Activated CD4-positive, alpha-beta T cell treated with anti-CD3 and anti-CD28 coated beads for 24 hours (primary cell): ENCODE measurements at places on chromosomes 2 and 18.

DNA sequence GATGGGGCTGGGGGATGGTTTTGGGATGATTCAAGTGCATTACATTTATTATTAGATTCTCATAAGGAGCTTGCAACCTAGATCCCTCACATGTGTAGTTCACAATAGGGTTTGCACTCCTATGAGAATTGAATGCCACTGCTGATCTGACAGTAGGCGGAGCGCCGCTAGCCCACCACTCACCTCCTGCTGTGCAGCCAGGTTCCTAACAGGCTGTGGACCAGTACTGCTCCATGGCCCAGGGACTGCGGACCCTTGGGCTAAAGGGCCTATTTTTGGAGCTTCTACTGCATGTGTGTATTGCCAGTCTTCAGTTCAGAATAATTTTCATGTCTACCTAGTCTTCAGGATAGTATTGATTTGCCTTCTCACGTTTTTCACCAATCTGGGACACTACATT is 165.3 kb upstream of the TWIST2 start:
- DNase-seq: no peak

DNA sequence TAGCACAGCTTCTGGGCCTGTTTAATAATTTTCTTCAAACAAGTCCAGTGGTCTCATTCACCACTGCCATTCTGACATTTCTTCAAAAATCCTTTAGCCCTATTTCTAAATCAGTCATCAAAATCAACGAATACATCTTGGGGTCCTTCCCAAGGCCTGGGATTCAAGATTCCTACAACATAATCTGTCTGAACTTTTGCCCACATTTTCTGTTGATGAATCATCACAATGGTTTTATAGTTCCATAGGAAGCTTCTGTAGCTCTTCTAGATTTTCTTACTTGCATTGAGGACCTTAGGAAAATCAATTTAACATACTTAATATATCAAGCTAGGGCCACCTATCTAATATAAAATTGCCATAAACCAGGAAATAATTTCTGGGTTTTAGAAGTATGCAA is 811.8 kb upstream of the ACVR2A start:
- no peak for DNase-seq

DNA sequence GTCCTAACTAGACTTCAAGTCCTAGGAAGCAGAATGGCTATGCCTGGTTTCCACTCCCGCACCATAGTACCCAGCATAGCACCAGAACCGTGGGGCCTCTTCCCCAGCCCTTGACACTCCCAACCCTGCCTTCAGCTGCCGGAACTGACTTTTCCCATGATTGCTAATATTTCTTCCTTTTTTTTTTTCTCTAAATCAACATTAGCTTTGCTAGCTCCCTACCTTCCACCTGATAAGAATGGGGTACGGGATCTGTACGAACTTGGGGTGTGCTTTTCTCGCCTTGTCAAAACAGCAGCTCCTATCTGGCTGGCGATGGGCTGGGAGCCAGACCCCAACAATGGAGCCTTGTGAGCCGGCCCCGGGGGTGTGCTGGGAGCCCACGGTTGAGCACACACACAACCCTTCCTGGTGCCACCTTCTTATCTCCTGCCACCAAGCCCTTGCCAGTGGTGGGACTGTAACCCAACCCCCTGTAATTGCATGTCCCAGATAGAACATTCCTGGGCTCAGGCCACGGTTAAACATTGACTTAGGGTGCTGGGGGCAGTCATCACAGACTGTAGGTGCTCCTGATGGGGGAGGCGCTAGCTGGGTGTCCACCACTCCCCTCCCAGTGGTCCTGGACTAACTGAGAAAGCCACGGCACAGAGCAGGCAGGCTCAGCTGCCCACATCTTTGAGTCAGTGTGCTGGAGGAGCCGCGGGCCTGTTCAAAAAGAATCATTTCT is 213.0 kb upstream of the HAAO start:
- DNase-seq: no peak

DNA sequence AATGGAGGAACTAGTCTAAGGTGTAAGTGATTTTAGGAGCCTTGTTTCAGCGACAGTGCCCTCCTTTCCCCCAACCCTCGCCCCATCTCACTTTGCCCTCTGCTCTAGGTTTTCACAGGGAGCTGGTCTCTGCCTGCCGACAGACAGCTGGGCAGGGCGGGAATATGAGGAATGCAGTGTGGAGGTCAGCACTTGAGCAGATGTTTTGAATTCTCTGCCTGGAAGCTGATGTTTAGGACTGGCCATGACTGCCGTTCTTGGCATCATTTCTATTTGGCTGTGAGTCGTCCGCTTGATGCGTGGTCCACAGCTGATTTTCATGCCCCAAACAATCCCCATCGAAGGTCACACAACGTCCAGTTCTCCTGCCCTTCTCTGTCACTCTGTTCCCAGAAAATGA is 55.1 kb upstream of the SIX3 start:
- no peak for DNase-seq

- DNase-seq: no peak
Measured at GRCh38 chr18:67710639-67711038, 194.1 kb upstream of the DSEL start.

- no peak for DNase-seq
Measured at GRCh38 chr2:42367835-42368234, 6.8 kb upstream of the COX7A2L start.

DNA sequence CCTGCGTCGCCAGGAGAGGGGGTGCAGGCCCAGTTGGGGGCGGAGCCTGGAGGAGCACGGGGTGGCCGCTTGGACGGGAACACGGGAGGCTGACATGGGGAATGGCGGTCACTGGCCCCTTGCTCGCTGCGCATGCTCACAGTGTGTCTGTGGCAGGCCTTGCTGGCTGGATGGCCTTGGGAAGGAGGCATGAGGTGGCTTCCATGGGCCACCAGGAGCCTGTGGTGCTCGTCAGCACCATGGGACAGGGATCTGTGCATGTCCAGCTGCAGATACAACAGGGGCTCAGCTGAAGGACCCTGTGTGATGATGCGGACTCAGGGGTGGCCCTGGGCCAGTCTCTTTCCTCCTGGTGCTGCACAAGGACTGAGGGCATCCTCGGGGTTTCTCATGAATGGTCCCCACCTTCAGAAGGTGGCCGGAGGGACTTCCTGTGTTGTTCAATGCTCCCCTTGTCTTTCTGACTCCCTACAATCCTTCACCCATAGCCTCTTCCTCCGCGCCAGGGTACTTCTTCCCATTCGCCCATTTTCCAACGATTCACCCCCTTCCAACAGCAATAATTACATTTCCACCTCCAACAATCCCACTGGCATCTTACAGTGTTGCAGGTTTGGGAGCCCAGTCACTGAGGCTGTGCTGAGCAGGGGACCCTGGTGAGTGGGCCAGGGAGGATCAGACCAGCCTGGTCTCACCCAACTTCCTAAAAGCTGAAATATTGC is 3.4 kb upstream of the SP140L start:
- no peak for DNase-seq

GRCh38 chr18:1475867-1476266 is 571.2 kb downstream of the ADCYAP1 start:
- DNase-seq: no peak

- DNase-seq: peak; percentile 38
Measured at GRCh38 chr2:106104332-106105062, 89.6 kb downstream of the UXS1 start.

DNA sequence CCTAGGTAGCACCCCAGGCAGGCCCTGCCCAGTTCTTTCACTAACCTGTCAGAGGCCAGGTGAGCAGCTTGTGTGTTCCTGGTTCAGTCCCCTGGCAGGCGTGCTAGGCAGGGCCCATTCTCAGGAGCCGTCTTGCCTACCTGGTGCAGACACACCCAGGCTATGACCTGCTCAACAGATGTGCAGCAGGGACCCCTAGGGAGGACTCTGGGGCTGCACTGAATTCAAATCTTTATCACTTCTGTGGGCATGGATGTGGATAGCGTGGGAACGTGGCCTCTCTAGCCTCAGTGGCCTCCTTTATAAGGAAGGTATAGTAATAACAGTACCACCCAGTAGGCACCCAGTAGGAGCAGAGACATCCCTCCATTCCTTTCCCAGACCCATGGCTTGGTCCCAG is 48.4 kb downstream of the PLEKHB2 start:
- no peak for DNase-seq
